Pericardium fibroblast (primary cell): ENCODE measurements at places on chromosomes 7 and 10. TPM values are rescaled to one million over a fixed set of nuclear protein-coding genes. Genes with fewer than 3 reads are reported as not detected.

The MLXIPL gene
- total RNA-seq: 0.34 TPM in 1 of 2 replicates, not detected in the other

The RPEL1 gene
- total RNA-seq: 0.09 and 0.12 TPM in 2 replicates

The CRYGN gene
- total RNA-seq: under 0.01 TPM in 1 of 2 replicates, not detected in the other

The AMZ1 gene
- 0.12 TPM in 1 of 2 replicates, not detected in the other for total RNA-seq

The TRIM73 gene
- total RNA-seq: under 0.01 and 0.70 TPM in 2 replicates

The ANKRD16 gene
- 3.5 and 6.7 TPM in 2 replicates for total RNA-seq
